ENCODE measurements at places on chromosomes 11 and 22. TPM values are rescaled to one million over a fixed set of nuclear protein-coding genes. Genes with fewer than 3 reads are reported as not detected.

Gene GLYAT
- not detected for total RNA-seq

GRCh38 chr11:62875698-62876478, 4.8 kb upstream of the SLC3A2 start:
- DNase-seq: no peak

DNA sequence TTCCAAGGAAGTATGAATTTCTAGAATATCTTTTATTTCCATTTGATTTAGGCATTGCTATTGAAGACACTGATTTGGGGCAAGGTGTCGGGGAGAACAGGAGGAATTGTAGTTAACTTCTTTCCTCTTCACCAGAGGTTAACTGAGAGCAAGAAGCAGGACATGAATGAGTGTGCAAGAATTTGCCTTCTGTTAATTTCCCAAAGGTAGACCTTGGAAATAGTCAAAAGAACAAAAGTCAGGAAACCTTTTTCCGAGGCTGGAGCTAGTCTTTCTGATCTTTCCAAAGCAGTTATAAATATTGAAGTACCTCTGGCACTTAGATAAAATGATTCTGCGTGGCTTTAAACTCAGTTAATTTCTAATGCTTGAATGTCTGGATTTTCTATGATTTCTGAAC, 66.9 kb downstream of the MTMR3 start:
- DNase-seq: no peak

Gene PHLDA2
- total RNA-seq: 12.5 TPM

- DNase-seq: no peak
Observed at GRCh38 chr11:118744046-118744445, 46.9 kb downstream of the DDX6 start.

- no peak for DNase-seq
Observed at GRCh38 chr11:11742486-11742885, 99.3 kb upstream of the USP47 start.

DNA sequence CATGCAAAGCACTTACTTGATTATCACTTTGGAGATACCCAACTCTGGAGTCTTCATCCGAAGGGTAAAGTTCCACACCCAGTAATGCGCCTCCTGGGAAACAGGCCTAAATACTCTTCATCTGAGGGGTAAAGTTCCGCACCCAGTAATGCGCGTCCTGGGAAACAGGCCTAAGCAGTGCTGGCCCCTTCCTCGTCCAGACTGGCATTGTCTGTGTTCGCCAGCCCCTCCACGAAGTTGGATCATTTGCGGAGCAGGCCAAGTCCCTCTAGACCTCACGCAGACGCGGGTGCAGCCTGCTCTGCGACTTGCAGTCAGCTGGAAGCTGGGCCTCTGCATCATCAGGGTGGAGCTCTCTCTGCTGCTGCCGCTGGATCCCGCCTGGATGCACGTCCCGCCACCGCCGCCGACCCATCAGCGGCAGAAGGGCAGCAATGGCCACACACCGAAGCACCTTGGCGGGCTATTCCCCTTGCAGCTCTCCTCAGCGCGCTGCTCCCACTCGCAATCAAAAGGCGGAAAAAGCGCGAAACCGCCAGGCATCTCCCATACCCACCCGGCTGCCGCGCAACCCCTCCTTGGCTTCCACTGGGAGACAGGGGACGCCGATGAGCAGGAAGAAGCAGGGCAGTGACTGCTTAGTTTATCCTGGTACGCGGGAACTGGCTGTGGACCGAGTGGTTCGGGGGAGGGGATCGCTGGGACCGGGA, 34.1 kb upstream of the GLYATL1 start:
- peak; percentile 53 for DNase-seq

DNA sequence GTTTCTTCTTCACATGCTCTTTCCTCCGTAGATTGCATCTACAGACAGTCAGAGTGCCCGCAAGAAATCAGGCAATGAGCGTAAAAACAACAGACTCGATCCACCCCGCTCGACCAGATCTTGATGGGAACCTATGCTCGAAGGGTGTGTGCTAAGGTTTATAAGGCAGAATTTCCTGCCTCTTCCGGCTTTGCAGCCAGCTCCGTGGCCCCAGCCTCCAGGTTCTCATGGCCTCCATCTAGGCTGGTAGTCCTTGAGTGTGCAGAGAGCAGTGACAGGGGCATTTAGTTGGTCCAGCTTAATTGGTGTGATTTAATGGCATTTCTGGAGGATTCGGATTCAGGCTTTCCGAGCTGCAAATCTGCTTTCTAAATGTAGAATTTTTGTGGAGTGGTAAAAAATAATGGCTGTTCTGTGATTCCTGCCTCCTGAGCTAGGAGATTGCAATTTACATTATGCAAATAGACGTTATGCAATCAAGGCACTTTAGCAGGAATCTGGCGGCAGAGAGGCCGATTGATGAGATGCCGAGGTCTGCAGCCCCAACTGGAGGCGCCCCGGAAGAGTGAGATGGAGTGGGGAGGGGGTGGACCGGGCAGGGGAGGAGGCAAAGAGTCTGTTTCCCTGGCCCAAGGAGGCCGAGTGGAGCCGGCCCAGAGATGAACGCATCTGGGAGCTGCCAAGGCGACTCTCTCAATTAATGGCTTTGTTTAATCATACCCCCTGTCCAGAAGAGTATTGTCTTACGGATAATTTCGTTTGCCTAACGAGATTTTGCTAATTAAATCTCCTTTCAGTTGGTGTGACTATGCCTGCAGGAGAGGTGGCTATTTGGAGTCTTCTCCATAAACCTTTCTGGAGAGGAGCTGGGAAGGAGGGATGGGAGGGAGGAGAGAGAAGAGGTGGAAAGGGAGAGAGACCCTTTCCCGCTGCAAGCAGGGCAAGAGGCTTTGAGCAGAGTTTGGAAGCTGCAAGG, 75.3 kb downstream of the PKNOX2 start:
- DNase-seq: no peak

Gene CRYBB3
- not detected for total RNA-seq

- DNase-seq: no peak
Observed at GRCh38 chr22:44884968-44885805, 124.6 kb downstream of the PHF21B start.

DNA sequence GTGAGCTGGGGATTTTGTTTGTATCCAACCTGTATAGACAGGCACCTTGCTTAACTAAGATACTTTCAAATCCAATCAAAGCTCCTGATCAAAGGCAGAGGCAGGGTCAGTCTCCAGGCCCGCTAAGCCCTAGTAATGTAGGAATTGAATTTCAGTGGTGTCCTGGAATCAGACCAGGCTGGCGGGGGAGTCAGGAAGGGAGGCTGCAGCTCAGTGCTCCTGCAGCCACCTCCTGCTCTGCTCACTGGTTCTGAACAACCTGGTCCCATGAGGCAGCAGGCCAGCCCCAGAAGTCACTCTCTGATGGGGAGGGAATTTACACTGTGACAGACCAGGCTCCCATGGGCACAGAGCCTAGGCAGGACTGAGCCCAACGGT, 38.5 kb upstream of the GALNT18 start:
- DNase-seq: no peak

GRCh38 chr22:28942801-28943500, 59.6 kb downstream of the ZNRF3 start:
- DNase-seq: no peak

Gene MRGPRE
- not detected for total RNA-seq

DNA sequence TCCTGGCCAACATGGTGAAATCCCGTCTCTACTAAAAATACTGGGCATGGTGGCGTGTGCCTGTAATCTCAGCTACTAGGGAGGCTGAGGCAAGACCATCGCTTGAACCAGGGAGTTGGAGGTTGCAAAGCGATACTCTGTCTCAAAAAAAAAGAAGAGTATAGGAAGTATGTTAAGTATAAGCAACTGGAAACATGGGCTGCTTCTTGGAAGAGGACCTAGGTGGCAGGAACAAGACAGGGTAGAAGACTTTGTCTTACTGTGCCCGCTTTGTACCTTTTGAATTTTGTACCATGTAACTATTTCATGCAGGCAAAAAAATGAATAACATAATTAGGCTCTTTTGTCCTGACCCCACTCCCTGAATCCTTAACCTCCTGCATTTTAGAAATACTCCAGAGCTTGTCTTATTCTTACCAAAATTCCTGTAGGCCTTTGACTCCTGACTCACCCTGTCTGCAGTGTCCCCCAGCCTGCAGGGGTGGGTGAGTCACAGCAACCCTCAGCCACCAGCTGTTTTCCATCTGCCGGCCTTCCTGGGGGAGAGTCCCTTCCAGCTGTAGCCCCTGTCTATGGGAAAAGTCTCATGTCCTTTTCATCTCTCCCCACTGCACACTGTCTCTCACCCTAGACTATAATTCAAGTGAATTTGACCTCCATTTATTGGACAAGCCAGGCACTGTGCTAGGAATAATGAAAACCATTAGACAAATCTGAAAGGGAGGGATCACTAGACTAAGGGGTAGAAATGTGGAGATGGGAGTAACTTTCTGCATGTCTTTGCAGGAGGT, 41.8 kb downstream of the TXN2 start:
- DNase-seq: peak; percentile 97

Gene BIK
- total RNA-seq: not detected

Gene RBFOX2
- 97.6 TPM for total RNA-seq

Gene TRIM22
- total RNA-seq: 90.5 TPM

DNA sequence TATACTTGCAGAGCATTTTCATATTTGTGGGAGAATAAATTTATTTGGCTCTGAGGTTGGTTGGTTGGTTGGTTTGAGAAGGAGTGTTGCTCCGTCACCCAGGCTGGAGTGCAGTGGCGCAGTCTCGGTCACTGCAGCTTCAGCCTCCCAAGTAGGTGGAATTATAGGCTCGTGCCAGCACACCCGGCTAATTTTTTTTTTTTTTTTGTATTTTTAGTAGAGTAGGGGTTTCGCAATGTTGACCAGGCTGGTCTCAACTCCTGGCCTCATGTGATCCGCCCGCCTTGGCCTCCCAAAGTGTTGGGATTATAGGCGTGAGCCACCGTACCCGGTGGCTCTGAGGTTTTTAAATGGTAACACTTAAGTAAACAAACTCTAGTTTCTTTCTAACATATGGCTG, 161.1 kb downstream of the TEAD1 start:
- no peak for DNase-seq

DNA sequence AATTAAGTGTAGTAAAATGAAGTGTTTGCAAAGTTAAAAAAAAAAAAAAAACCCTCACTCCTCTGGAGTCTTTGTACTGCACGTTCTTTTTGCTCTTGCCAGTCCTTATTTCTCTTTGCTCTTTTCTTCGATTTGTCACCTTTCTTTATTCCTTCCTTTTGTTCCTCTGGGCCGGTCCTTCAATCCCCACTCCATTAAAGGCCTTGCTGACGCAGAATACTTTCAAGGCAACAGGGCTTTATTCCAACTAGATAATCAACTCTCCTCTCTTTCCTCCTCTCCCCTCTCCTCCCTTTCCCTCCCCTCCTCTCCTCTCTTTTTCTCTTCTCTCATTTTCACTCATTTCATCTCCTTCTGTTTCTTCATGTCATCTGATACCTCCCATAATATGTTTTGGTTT, 138.2 kb upstream of the NTM start:
- DNase-seq: no peak

GRCh38 chr11:79089601-79090000, 351.2 kb downstream of the TENM4 start:
- DNase-seq: no peak

- DNase-seq: no peak
Observed at GRCh38 chr11:120749395-120749794, 237.8 kb downstream of the GRIK4 start.

Measured in LHCN-M2 (cell line).